ENCODE measurements at places on chromosomes 2 and 18. TPM values are rescaled to one million over a fixed set of nuclear protein-coding genes. Genes with fewer than 3 reads are reported as not detected.

The PROKR1 gene
- 0.05 TPM for total RNA-seq

The DPP10 gene
- not detected for total RNA-seq

The HOXD3 gene
- not detected for total RNA-seq

The C2orf15 gene
- total RNA-seq: 1.2 TPM

The GBX2 gene
- total RNA-seq: not detected

The TMEM163 gene
- 4.4 TPM for total RNA-seq

Data from activated B cell treated with CpG ODN at 0.5 μM for 24 hours (primary cell).